Cardiac ventricle fibroblast (primary cell): ENCODE measurements at places on chromosomes 7 and 10. TPM values are rescaled to one million over a fixed set of nuclear protein-coding genes. Genes with fewer than 3 reads are reported as not detected.

EVX1 gene
- total RNA-seq = 0.50 TPM in 1 of 2 replicates, not detected in the other

RAB18 gene
- total RNA-seq = 43.7 and 59.2 TPM in 2 replicates

PPP2R2D gene
- total RNA-seq = 18.2 and 24.6 TPM in 2 replicates

BRAF gene
- total RNA-seq = 8.2 and 16.4 TPM in 2 replicates

ANAPC16 gene
- 32.0 and 36.9 TPM in 2 replicates for total RNA-seq

SPACDR gene
- 0.44 and 5.0 TPM in 2 replicates for total RNA-seq

STEAP1 gene
- 102 and 123 TPM in 2 replicates for total RNA-seq

C7orf33 gene
- total RNA-seq = not detected in 2 replicates
